GM23248 (cell line): ENCODE measurements at places on chromosomes 3 and 15. TPM values are rescaled to one million over a fixed set of nuclear protein-coding genes. Genes with fewer than 3 reads are reported as not detected.

DNA sequence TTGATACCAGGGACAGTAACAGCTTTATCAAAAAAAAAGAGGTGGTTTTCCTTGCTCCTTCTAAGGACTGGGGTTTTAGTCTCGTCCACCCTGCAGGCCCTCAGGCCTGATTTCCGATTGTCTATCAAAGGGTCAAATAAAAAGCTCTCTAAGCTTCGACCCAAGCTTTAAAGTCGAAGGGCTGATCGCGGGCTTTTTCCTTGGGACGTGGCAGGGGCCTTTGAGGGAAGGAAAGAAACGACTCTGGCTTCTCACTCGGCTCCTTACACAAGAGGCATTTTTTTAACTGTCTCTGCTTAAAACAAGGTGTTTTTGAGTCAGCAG is 354 bp upstream of the KLHL24 start:
- DNase-seq, result no peak

ARPIN gene
- 8.7 and 9.0 TPM in 2 replicates for total RNA-seq

GRCh38 chr3:41111011-41111410 is 88.3 kb upstream of the CTNNB1 start:
- DNase-seq, result no peak

SPATA12 gene
- total RNA-seq, result not detected in 2 replicates

DNA sequence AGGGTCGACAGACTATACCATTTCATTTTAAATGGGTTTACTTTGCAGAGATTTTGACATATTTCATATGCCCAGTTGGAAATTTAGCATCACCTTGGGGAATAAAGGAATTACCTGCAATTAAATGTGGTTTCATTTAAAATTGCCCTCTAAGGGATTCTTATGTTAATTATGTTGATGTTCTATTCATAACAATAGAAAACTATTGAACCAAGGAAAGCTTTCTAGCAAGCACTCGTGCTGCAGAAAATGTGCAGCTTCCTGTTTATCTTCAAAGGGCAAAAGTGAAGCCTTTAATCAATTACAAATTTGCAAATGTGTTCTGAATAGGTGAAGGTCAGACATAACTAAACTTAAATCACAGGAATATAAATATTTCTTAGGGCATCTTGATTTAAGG is 352.1 kb downstream of the CHST2 start:
- no peak for DNase-seq

TMC3 gene
- not detected in 2 replicates for total RNA-seq

GHRL gene
- total RNA-seq, result not detected in 2 replicates

GRCh38 chr3:78994174-78995027 is 773.4 kb downstream of the ROBO1 start:
- no peak for DNase-seq

DNA sequence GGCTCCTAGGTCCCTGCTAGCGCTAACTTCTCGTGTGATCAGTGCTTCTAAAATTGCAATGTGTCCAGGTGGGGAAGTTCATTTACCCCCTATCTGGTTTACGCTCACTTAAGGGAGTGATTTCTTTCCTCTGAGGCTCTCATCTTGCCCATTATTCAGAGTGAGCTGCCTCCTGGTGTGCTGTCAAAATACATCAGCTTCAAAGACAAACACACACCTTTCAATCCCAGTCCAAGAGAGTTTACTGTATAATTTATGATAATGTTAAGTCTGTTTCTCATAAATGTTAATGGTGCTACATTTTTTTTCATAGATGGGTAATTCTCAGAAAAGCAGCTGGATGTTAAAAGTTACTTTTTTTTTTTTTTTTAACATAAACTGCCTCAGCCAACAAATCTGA is 112.3 kb downstream of the RORA start:
- no peak for DNase-seq

GRCh38 chr3:97125902-97126499 is 311.6 kb downstream of the EPHA6 start:
- DNase-seq, result no peak

GRCh38 chr15:63351170-63351569 is 30.5 kb downstream of the CA12 start:
- DNase-seq, result no peak

- DNase-seq, result peak; percentile 59
Observed at GRCh38 chr3:97871186-97871585, 49.4 kb downstream of the CRYBG3 start.

DNA sequence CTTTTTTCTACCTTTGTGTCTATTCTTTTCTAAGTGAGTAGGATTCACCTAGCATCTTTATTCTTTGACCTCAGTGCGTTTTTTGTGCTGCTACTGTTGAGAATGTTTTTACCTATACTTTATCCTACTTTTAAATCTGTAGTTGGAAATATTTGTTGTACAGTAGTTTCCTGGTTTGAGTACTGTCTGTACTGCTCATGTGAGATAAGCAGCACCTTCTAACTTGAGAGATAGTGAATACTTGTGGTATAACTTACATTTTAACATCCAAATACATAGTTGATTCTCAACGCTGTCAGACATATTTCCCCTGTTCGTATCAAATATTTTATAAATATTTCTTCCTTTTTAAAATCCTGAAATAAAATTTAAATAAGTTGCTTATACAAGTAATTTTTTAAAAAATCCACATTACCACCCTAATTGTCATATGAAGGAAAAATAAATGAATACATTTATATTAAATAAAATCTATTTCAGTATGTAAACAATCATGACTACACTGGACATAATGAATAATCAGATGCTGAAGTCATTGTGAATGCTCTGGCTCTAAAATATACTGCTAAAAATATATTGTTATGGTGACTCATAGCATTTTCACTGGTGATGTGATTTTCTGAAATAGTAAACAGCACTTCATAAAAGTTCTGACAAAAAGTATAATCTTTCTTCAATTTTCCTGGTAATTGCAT is 17.4 kb downstream of the ATP11B start:
- DNase-seq, result peak; percentile 64

FGD5 gene
- not detected in 2 replicates for total RNA-seq

CDC25A gene
- total RNA-seq, result 4.3 and 4.6 TPM in 2 replicates

GRCh38 chr3:33453331-33453761 is 13.1 kb upstream of the UBP1 start:
- no peak for DNase-seq

GRCh38 chr15:41659190-41659589 is 1.0 kb upstream of the MGA start:
- no peak for DNase-seq

GRCh38 chr3:155648013-155648591 is 96.8 kb downstream of the PLCH1 start:
- no peak for DNase-seq

- DNase-seq, result no peak
Observed at GRCh38 chr3:11989383-11990038, 14.7 kb upstream of the SYN2 start.

ITIH4 gene
- 0.11 TPM in 1 of 2 replicates, not detected in the other for total RNA-seq

DNA sequence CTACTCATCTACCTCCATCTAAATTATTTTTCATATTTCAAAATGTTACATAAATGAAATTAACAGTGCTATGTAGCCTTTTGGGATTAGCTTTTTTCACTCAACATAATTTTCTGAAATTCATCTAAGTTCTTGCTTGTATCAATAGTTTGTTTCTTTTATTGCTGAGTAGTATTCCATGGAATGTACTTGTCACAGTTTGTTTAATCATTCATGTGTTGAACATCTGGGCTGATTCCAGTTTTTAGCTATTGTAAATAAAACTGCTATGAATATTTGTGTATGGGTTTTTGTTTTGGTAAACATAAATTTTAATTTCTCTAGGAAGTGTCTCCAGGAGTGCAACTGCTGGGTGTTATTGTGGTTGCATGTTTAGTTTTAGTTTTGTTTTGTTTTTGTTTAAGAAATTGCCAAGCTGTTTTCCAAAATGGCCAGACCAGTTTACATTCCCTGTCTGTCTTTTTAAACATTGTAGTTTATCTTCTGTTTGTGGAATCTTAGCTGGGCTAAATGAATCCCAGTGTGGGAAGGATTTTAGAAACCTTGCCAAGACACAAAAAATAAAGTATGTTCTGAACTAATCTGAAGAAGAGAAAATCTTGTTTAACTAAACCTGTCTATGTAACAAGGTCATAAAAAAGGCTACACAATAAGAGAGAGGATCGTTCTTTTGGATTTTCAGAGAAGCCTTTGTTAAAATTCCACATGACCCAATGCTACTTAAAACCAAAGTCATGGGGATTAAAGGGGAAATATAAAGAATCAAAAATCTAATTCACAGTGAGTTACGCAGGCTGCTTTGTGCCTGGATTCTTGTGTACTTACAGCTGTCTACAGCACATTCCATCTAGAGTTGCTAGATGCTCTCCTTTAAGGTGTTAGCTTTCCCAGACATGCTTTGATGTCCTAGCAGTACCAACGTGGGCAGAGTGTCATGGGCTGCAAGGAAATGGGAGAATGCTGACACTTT is 129.2 kb upstream of the SUCLG2 start:
- DNase-seq, result peak; percentile 9

SRPRB gene
- total RNA-seq, result 82.5 and 110 TPM in 2 replicates

DNA sequence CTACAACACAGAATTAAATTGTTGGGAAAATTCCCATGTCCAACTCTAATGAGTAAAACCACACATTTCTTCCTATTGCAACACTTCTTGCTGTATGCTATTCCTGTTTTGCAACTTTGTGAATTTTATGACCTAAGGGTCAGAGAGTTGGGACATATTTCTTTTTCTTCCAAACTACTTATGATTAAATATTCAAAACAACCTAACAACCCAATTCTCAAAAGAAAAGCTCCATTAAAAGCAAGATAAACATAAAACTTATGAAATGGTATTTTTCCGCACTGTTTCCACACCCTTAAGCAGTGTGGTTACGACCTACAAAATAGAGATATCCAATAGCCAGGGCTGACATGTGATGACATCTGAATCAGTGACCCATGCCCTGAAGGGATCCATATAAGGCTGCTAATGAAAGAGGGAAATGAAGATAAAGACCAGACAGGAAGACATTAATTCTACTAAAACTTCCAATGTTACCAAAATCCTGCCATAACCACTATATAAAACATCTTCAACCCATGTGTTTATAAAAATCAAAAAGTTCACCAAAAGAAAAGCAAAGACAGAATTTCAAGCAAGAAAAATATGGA is 45.6 kb downstream of the DMXL2 start:
- peak; percentile 67 for DNase-seq

GOLGA8J gene
- total RNA-seq, result not detected in 2 replicates

CCR9 gene
- total RNA-seq, result not detected in 2 replicates

SMAD6 gene
- total RNA-seq, result 24.0 and 32.9 TPM in 2 replicates

GRCh38 chr3:12663401-12663935 is 449 bp downstream of the RAF1 start:
- DNase-seq, result peak; percentile 64

DNA sequence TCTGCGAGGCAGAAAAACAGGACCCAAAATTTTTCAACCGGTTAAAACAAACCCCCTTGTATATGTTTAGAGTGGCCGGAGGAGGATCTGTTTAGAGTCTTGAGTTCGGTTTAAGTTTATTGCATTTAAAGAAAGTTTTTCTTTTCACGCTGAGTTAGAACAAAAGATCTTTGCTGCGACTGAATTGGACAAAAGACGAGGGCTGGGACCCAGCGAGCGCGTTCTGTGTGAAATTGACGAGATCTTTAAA is 9.8 kb downstream of the NR2F2 start:
- no peak for DNase-seq

HDC gene
- total RNA-seq, result not detected in 2 replicates

GRCh38 chr3:21672303-21672702 is 78.7 kb downstream of the ZNF385D start:
- peak; percentile 96 for DNase-seq

LCTL gene
- total RNA-seq, result 1.0 TPM in 1 of 2 replicates, not detected in the other
